ENCODE measurements at places on chromosomes 5 and 9.
A peak's percentile ranks its signal among the peaks of the same experiment; 100 is the strongest.

GRCh38 chr9:95008151-95008771, 281.8 kb downstream of the AOPEP start:
- DNase-seq = no peak

DNA sequence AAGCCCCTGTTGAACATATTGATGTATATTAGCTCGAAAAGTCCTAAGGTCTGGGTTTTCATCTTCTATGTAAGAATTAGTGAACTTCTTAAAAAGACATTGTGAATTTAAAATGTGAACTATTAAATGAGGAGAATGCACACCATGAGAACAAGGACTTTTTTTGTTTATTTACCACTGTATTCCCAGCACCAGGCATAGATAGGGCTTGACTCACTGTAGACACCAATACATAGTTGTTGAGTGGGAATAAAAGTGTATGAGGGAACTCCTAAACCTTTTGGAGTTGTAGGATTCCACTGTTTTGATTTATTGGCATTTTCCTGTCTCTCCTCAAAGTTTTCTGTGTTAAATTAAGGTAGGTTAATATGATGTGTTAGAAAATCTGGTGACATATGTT, 40.3 kb downstream of the NNT start:
- DNase-seq = no peak

DNA sequence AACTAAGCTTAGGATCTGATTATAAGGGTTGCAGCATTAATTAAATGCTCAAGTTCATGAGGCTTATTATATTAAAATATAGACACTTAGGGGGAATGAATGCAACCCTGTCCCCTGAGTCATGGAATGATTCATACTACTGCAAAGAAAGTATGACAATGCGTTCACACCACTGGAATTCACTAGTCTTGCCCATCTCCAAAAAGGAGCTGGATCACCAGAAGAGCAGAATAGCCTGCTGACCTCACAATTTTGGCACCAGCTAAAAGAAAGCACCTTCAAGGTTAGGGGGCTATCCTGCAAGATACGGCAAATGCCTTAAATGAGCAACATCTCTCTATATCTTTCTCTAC, 32.0 kb upstream of the TMED7 start:
- peak; percentile 58 for DNase-seq

- DNase-seq = no peak
These were observed 331.2 kb upstream of the SMARCA2 start for GRCh38 chr9:1683951-1684350.

GRCh38 chr5:124477577-124477976, 268.9 kb downstream of the ZNF608 start:
- no peak for DNase-seq

- DNase-seq = no peak
These were observed 53.0 kb downstream of the DCP2 start for GRCh38 chr5:113029614-113030013.

DNA sequence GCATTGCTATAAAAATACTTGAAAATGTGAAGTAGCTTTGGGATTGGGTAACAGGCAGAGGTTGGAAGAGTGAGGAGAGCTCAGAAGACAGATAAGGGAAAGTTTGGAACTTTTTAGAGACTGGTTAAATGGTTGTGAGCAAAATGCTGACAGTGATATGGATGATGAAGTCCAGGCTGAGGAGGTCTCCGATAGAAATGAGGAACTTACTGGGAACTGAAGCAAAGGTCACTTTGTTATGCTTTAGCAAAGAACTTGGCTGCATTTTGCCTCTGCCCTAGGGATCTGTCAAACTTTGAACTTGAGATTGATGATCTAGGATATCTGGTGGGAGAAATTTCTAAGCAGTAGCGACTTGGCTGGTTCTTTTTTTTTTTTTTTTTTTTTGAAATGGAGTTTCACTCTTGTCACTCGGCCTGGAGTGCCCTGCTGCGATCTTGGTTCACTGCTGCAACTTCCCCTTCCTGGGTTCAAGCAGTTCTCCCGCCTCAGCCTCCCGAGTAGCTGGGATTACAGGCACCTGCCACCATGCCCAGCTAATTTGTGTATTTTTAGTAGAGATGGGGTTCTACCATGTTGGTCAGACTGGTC, 998.9 kb downstream of the TLE1 start:
- no peak for DNase-seq

GRCh38 chr5:44697025-44697424, 111.7 kb upstream of the MRPS30 start:
- DNase-seq = no peak

DNA sequence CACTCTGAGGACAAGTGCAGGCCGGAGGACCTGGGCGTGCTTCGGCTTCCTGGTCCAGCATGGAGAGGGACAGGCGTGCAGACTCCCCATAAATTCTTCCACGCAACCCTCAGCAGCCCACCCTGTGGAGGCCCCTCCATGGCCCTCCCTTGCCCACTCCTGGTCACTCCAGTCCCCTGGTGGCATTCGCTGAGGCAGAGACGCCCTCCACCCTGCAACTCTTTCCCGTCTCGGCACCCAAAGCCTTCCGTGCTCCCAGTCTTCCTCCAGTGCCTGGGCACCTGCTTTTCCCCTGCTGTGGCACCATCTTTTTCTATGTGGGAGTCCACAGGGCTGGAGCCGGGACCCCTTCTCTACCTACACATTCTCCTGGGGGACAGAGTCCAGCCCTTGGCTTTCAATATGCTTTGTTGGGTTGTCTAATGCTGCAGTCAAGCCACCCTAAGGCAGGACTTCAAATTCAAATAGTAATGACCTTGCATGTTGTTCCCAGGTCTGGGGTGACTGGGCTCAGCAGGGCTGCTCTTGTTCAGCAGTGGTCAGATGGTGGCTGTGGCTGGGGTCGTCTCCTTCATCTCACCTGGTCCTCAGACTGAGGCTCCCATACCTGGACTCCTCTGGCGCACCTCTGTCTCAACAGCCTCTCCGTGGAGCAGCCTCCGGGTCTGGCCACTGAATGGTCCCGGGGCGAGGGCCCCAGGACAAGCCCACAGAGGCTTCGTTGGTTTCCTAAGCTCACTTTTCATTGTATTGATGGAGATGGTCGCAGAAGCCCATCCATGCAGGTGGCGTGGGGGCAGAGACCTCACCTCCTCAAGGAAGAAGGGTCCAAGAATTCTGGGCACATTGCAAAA, 15.2 kb downstream of the MRPL36 start:
- DNase-seq = no peak

GRCh38 chr5:77282337-77283027, 72.0 kb downstream of the PDE8B start:
- peak; percentile 80 for DNase-seq

DNA sequence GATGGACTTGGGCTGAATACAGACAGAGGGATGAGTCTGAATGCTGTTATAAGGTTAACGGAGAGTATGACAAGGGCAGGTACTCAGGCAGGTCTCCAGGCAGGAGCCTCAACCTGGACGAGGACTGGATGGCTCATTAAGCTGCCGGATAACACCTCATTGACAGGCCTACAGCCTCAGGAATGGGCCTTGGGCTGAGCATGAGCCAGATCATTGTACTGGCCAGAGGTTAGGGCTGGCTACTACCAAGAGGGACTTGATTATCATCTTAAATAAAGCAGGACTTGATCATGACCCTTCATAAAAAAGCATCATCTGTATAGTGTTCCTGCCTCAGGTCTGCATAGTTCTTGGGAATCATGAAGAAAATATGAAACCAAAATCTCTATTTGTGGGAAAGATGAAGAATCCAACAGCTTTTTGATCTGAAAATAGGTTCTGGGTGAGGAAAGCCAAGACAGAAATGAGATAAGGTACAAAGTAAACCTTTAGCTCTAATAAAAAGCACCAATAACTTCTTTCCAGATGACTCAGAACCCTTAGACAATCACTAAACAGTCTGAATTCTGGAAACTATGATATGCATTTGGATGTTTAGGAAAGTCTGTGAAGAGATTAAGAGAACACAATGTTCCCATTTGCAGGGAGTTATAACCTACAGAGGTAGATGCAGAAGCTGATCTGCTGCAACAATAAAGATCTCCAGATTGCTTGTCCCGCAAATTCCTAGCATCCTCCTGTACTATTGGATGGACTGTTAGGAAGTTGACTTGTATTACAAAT, 343.1 kb downstream of the CTNND2 start:
- no peak for DNase-seq

DNA sequence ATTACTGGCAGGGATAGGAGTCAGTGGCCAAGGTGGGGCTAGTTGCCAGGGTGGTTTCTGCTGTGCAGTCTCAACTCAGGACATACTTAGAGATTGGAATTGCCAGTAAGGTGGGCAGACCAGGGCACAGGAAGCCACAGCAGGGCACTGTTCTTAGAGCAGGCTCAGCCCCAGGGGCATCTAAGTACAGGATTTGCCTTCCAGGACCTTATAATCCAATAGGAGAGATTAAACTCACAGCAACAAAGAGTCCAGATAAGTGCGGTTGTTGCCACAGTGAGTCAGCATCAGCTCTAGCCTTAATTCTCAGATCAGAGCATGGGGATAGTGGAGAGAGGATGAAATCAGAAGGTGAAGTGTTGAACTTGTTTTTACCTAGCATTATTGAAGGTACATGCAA, 265.8 kb upstream of the TRPC7 start:
- DNase-seq = no peak

GRCh38 chr5:145750199-145750598, 84.9 kb downstream of the PRELID2 start:
- DNase-seq = peak; percentile 14

GRCh38 chr9:36934478-36935065, 99.5 kb downstream of the PAX5 start:
- DNase-seq = no peak

- DNase-seq = no peak
These were observed 18.9 kb downstream of the APBA1 start for GRCh38 chr9:69653261-69653660.

DNA sequence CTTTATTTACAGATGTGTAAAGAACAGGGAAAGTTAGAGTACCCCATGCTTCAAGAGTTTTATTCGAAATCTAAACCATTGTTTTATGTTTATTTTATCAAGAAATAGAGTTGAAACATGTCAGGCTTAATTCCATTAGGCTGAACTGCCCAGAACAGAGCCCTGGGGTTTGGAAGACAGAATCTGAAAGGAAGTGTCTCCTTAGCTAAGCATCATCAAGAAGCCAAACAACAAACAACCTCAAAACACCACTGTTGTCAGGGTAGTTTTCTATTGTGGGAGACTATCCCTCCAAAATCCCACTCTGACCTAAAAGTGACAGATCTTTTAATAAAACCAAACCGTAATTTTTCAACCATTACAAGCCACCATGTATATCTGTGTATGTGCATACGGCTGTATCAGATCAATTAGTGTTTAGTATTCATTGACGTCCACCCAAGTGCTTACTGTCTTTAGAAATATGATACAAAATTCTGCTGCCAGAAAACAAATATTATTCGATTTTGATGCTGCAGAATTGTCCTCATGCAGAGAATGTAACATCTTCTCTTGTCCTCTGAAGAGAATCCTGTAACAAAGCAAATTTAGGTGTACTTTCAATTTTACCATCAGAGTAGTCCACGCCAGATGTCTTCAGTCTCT, 271.9 kb upstream of the TMEM161B start:
- no peak for DNase-seq

GRCh38 chr5:126534553-126534952, 60.5 kb downstream of the ALDH7A1 start:
- no peak for DNase-seq

DNA sequence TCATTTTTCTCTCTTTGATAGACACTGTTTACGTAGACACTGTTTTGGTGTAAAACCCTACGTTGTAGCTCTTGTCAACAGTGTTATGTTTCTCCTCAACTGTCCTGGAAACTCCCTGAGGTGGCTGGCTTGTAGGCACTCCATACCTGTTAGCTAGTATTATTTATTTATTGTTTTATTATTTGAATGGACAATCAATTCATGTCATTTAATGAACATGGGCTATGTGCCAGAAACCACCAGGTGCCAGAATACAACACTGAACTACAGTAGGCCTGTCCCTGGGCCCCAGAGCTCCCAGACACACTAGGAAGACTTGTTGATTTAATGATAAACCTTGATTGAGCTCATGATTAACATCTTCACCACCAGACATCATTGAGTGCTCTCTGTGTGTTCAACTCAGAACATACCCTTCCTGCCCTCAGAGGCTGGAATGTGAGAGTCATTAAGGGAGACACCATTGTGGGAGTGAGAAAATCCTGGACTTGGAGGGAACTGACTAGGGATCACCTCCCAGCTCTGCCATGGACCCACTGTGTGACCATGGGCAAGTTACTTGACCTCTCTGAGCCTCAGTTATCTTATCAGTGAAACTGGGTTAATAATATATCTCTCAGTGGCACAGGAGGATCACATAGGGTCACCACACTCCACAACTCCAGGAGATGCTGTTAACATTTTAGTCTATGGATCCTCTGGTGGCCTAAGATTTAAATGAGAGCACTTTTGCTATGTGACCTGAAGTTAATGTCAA, 19.2 kb downstream of the IRF1 start:
- DNase-seq = no peak

GRCh38 chr5:132463811-132464155, 26.8 kb downstream of the IRF1 start:
- DNase-seq = no peak

DNA sequence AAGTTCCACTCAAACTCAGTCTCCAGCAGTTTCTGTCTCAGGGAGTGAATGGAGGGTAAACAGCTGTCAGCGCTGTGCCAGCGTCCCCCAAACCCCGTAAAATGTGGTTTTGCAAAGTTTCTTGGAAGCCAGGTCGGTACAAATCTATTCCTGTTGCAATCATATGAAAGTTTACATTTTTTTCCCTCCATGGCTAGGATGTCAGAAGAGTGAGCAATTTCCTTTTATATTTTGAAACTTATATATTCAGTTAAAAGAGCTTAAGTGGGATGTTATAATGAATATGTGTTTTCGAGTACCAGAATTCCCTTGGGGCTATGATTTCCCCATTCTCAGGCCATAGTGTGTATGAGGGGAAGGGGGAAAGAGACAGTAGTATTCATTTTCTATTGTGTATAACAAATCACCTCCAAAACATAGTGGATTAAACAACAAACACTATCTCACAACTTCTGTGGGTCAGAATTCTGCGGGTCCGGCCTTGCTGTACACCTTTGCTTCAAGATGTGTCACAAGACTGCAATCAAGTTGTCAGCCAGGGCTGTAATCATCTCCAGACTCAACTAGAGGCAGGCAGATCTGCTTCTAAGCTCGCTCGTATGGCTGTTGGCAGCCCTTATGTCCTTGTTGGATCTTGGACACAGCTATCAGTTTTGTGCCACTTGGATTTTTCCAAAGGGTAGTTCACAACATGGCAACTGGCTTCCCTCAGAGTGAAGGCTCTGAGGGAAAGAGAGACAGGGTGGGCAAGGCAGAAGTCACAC, 107.4 kb downstream of the SNX18 start:
- no peak for DNase-seq

DNA sequence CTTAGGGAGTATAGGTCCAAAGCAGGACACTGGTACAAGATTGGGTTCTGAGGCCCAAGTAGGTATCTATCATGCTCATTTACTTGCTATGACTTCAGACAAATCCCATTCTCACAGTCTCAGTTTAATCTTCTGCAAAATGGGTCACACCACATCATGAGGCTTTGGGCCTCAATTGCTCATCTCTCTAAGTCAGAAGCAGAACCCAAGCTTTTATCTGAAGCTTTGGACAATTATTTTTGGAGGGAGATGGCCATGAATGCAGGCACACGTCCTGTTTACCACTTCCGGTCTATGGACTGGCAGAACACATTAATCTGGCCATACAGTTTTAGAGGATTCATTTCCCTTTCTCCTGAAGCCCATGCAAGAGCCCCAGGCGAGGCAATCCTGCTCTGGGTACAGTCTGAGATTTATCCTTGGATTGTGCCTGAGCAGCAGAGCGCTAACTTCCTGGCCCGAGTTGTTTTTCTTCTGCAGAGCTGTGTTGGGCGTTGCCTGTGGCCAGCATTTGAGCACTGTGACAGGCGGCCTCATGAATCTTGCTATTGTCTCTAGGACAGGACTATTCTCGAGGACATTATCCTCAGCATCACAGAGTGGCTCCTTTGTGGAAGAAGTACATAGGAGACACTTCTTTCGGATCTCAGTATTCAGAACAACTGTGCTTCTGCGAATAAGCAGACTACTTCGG, 16.1 kb downstream of the SLC22A4 start:
- no peak for DNase-seq

All from GM04503 (cell line).